ENCODE measurements at places on chromosomes 3 and 15. TPM values are rescaled to one million over a fixed set of nuclear protein-coding genes. Genes with fewer than 3 reads are reported as not detected.

- H3K27me3 ChIP-seq: no peaks in the 10 kb centered on the region
- no peaks in the 10 kb centered on the region for H3K36me3 ChIP-seq
- H3K27ac ChIP-seq: peak overlapping the region; percentile 8
- DNase-seq: no peak
These were observed 9.0 kb upstream of the LRRFIP2 start for GRCh38 chr3:37183375-37183831.

- H3K4me3 ChIP-seq: no peak overlapping the region
- no peak for DNase-seq
- no peaks in the 10 kb centered on the region for H3K36me3 ChIP-seq
- H3K4me1 ChIP-seq: no peaks in the 10 kb centered on the region
- peaks cover 9% of the 10 kb centered on the region for H3K27me3 ChIP-seq
These were observed 78.5 kb downstream of the MRPL46 start for GRCh38 chr15:88388686-88389085.

CD96 gene
- 251 TPM for polyA plus RNA-seq

- H3K27me3 ChIP-seq: peaks cover 17% of the 10 kb centered on the region
- no peak overlapping the region for H3K4me3 ChIP-seq
- peaks cover 40% of the 10 kb centered on the region for H3K4me1 ChIP-seq
- no peak overlapping the region for H3K27ac ChIP-seq
- H3K36me3 ChIP-seq: no peaks in the 10 kb centered on the region
- DNase-seq: no peak
These were observed 78.0 kb downstream of the CPN2 start for GRCh38 chr3:194272861-194273742.

GRCh38 chr15:91946581-91947292, 93.2 kb downstream of the SLCO3A1 start:
- H3K27me3 ChIP-seq: no peaks in the 10 kb centered on the region
- H3K36me3 ChIP-seq: no peaks in the 10 kb centered on the region
- H3K4me3 ChIP-seq: no peak overlapping the region
- no peak for DNase-seq
- H3K4me1 ChIP-seq: peaks cover 94% of the 10 kb centered on the region

- no peak for DNase-seq
- H3K4me3 ChIP-seq: no peak overlapping the region
- H3K4me1 ChIP-seq: no peaks in the 10 kb centered on the region
- H3K27me3 ChIP-seq: peaks cover 3% of the 10 kb centered on the region
These were observed 21.7 kb downstream of the ALS2CL start for GRCh38 chr3:46671541-46672348.

DNA sequence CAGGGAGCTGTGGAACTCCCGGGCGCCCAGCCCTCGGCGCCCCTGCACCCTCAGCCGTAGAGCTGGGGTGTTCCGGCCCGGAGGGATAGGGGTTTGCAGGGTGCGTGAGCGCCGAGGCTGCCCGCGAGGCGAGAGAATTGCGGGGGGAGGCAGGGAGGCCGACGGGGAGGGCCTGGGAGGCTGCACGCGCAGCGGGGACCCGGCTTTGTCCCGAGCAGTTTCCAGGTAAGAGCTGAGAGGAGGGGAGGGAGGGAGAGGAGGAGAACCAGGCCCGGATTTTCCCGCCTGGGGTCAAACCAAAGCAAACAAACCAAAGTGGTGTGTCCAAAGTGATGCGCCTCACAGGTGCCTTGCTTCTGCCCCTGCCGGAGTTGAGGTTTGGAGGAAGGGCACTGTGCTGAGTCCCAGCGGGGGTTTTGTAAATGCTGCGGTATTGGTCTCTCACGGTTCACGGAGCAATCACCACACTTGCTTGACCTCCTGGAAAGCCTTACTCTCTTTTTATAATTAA, 146.4 kb downstream of the TJP1 start:
- H3K36me3 ChIP-seq: no peaks in the 10 kb centered on the region
- no peak for DNase-seq
- peaks cover 8% of the 10 kb centered on the region for H3K27me3 ChIP-seq
- H3K4me3 ChIP-seq: no peak overlapping the region
- H3K27ac ChIP-seq: no peak overlapping the region

DNA sequence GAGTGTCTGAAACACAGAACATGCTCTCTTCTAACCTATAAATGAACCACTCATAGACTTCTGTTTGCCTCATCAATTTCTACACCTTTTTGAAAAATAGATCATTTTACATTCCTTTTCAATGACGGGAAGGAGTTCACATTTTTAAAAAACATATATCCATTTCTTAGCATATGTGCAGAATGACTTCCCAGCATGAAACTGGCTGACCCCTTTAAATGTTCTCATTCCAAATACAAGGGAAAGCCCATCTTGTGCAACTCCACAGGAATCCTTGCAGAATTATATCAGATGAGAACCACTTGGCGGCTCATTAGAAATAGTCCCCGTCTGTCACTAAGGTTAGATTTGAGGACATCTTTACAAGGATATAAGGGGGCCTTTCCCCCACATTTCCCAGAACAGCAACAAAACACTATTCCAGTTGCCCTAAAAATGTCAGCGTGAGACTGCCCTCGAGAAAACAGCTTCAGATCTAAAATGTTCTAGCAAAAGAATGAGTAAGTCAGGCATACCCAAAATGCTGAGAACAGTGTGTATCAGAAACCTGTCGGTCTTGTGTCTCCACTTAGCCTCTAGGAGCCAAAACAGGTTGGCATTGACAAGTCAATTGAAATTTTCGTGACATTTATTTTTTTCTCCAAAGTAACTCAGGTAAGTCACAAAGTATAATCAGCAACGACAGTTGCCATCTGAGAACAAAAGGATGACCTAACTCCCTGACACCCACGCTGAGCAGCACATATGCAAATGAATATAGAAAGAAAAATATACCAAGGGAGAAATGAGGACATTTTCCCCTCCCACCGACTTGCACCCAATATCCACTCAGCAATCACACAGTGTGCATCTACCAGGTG, 63.1 kb downstream of the FOXP1 start:
- H3K4me3 ChIP-seq: no peak overlapping the region
- no peaks in the 10 kb centered on the region for H3K27me3 ChIP-seq
- no peak for DNase-seq
- peaks cover 4% of the 10 kb centered on the region for H3K4me1 ChIP-seq

FGF7 gene
- polyA plus RNA-seq: not detected

DNA sequence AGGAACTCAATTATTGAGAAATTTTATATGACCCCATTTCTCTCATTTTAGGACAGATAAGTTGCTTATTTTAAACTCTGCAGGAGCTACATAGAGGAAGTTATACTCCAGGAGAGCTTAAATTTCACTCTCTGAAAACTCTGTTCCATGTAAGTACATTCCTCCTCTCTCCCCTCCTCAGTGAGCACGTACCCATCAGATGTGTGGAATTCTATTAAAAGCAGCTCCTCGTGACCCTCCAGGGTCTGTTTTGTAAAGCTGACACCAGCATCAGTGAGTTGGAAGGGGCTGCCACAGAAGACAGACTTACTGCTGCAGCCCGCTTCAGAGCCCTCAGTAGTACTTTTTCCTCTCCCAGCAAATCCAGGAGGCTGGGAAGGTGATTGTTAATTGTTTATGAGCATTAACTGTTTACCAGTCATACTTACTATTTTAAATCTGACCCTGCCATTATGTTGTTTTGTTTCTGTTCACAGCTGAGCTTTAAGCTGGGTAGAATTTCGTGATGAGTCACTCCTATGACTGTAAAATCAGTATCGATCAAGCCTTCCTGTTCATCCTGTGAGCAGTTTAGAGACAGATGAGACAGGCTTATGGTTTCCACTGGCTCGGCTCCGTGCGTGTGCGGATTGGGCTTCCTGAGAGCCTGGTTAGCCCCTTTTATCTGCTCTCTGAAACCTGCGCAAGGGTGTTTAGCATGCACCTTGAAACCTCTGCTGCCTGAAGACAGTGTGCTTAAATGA, 20.4 kb downstream of the IGF1R start:
- H3K4me1 ChIP-seq: peaks cover 40% of the 10 kb centered on the region
- no peaks in the 10 kb centered on the region for H3K27me3 ChIP-seq
- H3K4me3 ChIP-seq: no peak overlapping the region
- no peak for DNase-seq

All from immature natural killer cell (primary cell).